ENCODE measurements at places on chromosomes 1 and 21.

DNA sequence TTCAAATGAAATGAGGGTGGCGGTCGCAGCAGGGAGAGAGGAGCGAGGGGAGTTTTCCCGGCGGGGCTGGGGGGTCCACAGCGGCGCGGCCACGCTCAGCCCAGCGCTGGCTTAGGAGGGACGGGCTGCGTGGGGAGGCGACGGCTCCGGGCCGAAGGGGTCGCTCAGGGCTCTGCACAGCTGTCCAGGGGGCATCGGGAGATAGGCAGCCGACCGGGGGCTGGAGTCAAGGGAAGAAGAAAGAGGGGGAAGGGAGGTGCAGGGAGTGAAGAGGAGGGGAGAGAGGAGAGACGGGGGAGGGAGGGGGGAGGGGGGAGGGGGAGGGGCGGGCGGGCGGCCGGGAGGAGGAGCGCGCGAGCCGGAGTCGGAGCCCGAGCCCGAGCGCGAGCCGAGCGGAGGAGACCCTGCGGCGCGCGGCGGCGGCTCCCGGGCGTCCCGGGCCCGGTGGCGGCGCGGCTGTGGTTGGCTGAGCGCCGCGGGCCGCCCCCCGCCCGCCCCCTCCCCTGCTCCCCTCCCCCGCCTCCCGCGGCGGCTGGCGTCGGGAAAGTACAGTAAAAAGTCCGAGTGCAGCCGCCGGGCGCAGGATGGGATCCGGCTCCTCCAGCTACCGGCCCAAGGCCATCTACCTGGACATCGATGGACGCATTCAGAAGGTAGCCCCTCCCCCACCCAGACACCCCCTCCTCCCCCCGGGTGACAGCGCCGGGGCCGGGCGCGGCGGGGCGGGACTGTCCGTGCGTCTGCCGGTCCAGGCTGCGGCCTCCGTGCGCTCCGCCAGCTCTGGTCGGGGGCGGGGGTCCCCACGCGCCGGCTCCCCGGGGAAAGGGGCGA is at the start of gene PDE9A:
Gene PDE9A, plus strand, starts transcription at position 391 of the 831 bp plus-strand sequence. Its CDS starts 194 bp downstream, at position 585.
- DNase-seq: peak; percentile 13

- DNase-seq: no peak
Observed at GRCh38 chr1:90687747-90688146, 29.4 kb downstream of the BARHL2 start.

DNA sequence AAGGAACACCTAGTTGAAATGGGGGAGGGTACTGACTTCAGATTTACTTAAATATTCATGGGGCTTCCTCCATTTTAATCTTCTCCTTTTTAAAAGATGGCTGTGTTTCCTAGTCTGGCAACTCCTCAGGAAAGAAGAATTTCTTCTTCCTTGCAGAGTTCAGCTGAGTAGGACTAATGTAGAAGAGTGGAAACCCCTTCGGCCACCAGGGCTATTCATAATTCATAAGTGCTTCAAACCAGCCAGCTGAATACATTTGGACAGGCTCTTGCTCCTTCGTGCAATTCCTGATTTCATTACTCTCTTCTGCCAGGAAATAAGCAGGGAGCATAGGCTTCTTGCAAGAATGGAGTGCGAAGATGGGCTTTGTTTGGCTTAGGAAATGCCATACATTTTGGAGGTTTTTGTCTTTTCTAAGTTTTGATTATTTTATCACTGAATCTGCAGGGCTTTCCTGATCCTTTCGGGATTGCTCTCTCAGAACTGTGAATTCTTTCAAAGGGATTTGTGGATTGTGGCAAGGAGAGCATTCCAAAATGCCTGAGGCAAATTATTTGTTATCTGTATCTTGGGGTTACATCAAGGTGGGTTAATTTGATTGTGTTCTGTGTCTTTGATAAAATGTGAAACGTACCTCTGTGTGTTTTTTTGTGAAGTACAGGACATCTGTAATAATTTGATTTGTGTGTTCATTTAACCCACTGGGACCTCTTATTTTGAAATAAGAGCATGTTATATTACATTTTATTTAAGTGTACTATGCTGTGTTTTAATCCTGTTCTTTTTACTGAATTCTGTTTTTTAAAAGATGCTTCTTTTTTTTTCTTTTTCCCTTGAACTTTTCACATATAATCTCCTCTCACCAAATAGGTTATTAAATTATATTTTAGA is 179.4 kb upstream of the SGIP1 start:
- DNase-seq: peak; percentile 85

DNA sequence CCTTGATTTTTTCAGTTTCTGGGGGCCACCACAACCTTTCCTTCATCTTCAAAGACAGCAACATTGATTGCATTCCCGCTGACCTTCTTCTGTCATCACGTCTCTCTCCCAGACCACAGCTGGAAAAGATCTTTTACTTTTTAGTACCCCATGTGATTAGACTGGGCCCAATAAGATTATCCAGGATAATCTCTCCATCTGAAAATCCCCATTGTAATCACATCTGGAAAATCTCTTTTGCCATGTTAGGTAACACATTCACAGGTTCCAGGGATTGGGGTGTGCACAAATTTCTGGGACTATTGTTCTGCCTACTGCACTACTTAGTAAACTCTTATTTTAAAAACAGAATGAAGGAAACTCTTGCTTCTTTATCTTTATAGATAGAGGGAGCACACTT is 47.1 kb upstream of the INSL5 start:
- DNase-seq: no peak

- DNase-seq: no peak
Observed at GRCh38 chr1:200473698-200474371, 64.0 kb upstream of the ZNF281 start.

DNA sequence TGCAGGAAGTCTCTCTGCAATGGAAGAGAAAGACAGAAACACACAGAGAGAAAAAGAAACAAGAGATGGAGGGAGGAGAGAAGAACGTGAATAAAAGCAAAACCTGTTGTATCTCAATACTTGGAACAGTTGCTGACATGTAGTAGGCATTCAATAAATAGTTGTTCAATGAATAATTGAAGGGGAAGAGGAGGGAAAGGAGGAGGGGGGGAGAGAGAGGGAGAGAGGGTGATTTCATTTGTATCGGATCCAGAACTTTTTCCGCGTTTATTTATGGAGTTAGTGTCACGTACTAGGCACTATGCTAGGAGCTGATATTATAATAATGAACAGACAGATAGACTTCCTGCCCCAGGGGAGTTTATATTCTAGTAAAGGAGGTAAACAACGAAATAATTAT is 144.1 kb downstream of the OMA1 start:
- DNase-seq: no peak

DNA sequence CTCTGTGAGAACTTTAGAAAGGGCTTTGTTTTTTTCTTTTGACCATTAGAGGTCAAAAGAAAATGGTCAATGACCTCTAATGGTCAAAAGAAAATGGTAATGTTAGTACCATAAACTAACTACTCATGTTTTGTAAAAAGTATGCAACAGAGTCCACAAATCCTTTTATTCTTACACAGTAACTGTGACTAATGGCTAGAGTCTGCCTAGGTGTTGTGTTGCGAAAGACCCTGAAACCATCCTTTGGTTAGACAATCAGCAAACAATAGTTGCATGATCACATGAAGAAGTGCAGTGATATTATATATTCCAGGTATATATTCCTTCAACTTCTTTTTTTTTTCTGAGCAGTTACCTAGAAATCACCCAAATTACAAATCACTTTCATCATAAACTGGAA is 40.9 kb downstream of the NEGR1 start:
- DNase-seq: no peak

GRCh38 chr1:54942976-54943375 is 37.5 kb upstream of the TMEM61 start:
- no peak for DNase-seq

DNA sequence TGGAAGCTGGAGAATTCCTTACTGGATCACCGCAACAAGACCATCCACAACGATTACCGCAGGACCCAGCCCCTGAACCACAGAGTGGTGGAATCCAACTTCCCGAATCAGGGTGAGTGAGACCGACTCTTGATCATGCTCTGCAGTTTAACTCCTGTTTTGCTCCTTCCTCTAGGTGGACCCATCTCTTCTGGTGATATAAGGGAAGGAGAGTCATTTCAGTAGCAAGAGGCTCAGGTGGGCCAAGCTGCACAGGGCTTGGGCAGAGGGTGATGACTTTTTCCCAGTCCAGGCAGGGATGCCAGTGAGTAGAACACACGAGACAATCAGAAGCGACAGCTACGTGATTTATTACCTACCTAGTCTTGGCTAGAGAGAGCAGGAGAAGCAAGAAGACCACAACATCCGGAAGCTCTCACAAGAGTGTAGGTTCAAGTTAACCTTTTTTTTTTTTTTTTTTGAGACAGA is 25.2 kb downstream of the CA6 start:
- no peak for DNase-seq

DNA sequence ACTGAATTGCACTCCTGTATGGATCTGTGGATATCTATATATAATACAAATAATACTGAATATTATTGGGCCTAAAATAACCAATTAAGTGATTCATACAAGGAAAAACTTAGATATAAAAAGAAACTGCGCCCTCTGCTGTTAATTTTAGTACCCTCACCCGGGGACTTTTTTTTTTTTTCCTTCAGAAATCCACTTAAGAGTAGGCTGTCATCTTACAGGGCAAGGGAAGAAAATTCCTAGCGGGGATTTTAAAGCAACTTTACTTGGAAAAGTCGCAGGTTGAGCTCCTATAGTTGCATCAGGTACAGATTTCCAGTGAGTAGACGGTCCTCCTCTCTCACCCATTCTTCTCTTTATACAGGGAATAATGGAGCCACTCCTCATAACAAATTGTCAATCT is 1.3 kb downstream of the NTNG1 start:
- DNase-seq: peak; percentile 56

- no peak for DNase-seq
Observed at GRCh38 chr1:87180682-87181081, 148.0 kb upstream of the LMO4 start.

DNA sequence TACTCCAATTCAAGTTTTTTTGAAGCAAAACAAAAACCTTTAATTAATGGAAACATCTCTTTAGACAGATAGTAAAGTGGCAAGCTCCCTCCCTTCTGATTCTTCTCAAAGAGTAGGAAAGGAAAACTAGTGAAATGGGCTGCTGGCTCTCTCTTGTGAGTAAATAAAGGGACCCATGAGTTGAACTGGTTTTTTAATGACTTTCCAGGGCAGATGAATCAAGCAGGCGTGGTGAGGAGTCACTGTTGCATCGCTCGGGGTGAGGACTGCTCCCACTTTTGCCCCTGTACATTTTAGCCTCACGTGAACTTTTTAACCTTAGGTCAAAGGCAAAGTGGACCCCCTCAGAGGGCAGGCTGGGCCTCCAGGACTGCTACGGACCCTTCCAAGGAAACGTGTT is 64.8 kb downstream of the ABCA4 start:
- no peak for DNase-seq

- no peak for DNase-seq
Observed at GRCh38 chr1:164692420-164692819, 133.4 kb downstream of the PBX1 start.

GRCh38 chr21:43815107-43815613 is 25.8 kb downstream of the RRP1 start:
- no peak for DNase-seq

GRCh38 chr1:75317976-75318375 is 183.8 kb downstream of the LHX8 start:
- DNase-seq: no peak

DNA sequence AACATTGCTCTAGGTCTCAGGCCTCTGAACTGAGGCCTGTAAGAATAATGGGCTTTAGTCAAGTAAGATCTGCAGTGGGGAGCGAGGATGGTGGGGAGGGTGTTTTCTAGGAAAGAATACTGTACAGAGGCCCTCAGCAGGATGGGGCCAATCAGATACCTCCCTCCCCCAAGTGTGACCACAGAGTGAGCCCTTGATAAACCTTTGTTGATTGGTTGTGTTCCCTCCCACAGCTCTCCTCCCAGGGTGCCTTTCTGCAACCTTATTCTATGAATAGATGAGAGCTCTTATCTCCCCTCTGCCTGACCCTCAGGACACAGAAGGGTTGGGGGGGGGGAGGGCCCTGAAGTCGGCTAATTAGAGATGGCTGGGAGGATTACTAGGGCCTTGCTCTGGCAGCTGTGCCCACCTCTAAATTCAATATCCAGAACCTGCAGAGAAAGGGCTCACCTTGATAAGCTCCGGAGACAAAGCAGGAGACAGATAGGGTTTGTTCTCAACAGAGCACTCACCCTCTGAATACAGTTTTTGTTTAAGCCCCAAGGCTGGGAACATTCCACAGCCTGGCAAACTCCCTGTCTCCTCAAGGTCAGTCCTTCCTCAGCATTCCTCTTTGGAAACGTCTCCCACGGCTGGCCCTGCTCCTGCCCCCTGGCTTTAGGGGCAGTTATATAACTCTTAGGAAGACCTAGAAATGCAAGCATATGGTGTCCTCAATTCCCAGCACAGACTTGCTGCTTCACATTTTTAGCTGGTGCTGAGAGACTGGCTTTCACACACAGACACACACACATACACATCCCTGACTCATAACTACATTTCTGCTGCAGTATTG is 42.9 kb downstream of the ATP1A1 start:
- peak; percentile 91 for DNase-seq
